ENCODE measurements at places on chromosomes 1 and 21. TPM values are rescaled to one million over a fixed set of nuclear protein-coding genes. Genes with fewer than 3 reads are reported as not detected.

The TNFRSF9 gene
- total RNA-seq = not detected

The GOLT1A gene
- total RNA-seq = not detected

DNA sequence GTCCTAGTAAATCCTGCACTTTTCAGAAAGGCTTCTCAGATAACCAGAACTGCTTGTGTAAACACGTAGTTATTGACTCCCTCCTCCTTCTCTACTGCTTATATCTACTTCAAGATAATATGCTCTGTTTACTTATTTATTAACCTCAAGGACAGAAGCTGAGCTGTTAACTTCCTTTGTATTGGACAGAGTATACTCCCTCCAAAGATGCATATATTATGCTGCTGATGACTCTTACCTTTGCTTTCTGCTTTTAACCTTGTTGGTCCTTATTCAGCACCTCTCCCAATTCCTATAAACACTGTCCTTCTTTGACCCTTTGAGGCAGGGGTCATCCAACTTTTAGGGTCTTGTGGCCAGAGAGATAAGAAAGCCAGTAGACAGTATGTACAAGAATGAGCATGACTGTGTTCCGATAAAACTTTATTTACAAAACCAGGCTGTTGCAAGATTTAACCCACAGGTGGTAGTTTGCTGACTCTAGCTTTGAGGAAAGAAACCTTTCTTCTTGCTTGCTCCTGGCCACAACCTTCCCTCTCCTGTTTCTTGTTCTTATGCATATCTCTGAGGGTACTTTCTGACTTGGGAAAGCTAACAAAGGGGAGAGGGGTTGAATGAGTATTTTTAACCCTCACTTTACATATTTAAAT, 4.9 kb downstream of the TPM3 start:
- no peaks in the 10 kb centered on the region for H3K36me3 ChIP-seq
- H3K4me3 ChIP-seq = no peak overlapping the region
- peaks cover 21% of the 10 kb centered on the region for H3K4me1 ChIP-seq
- H3K27me3 ChIP-seq = no peaks in the 10 kb centered on the region
- no peak overlapping the region for H3K27ac ChIP-seq

DNA sequence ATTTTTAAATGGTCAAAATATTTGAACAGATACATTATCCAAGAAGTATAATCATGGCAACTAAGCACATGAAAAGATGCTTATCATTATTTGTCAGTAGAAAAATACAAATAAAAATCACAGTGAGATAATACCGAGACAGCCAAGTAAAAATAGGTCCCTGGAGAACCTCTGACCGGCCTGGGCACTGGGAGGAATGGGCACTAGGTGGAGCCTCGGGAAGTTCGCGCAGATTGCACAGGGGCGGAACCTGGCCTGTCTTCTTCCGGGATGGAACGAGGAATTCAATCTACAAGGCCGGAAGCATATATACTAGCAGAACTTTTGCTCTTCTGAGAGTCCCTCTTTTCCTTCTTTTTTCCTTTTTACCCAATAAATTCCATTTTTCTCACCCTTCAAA, 148.5 kb upstream of the CHRM3 start:
- H3K36me3 ChIP-seq = no peaks in the 10 kb centered on the region
- DNase-seq = no peak
- no peak overlapping the region for H3K27ac ChIP-seq
- no peaks in the 10 kb centered on the region for H3K4me1 ChIP-seq
- no peaks in the 10 kb centered on the region for H3K27me3 ChIP-seq

- DNase-seq = no peak
- no peak overlapping the region for H3K27ac ChIP-seq
Measured at GRCh38 chr1:27569506-27570291, 34.2 kb downstream of the AHDC1 start.

DNA sequence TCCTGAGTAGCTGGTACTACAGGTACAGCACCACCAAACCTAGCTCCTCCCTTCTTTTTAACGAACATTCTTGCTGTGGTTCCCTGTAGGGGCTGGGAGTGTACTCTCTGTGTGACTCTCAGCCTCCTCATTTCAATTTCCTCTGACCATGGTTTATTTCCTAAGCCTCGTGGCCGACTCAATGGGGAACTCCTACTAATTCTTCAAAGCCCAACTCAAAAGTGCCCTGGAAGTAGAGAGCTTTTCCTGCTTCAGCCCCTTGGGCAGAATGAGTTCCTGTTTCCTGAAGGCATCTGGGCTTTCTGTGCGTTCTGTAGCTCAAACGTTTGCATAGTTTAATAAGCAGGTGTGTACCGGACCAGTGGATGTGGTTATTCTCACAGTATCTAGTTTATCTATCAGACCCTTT, 70.9 kb upstream of the ACOT11 start:
- no peaks in the 10 kb centered on the region for H3K4me1 ChIP-seq
- H3K4me3 ChIP-seq = no peak overlapping the region
- no peak overlapping the region for H3K27ac ChIP-seq
- DNase-seq = no peak

GRCh38 chr1:209109001-209109785, 474.3 kb upstream of the CAMK1G start:
- no peak overlapping the region for H3K4me3 ChIP-seq
- H3K36me3 ChIP-seq = no peaks in the 10 kb centered on the region
- no peak overlapping the region for H3K27ac ChIP-seq
- H3K4me1 ChIP-seq = no peaks in the 10 kb centered on the region

Measured in Karpas-422 (cell line).